Inflammatory macrophage treated with lipopolysaccharide for 4 hours (primary cell): ENCODE measurements at places on chromosomes 6 and 20.

DNA sequence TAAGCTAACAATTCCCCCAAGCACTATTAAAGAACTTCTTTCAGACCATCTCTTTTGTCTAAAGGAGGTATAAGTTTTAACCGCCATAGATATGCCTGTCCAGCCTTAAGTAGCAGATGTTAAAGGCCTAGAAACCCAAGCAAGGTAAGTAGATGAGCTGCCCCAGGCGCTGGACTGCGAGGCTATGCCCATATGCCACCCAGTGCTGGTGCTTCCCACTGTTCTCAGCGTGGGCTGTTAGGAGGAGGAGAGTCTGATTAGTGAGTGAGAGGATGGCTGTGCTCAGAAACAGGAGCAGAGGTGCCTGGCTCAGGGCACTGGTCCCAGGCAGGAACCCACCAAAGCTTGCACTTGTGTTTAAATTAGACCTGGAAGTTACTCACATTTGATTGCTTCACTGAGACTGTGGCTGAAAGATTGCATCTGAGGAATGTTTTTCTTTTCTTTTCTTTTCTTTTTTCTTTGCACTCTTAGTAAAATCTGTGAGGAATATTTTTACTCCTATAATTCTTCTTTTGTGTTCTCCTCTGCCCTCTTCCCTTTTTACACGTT, 32.2 kb downstream of the PRPH2 start:
- DNase-seq, result no peak

DNA sequence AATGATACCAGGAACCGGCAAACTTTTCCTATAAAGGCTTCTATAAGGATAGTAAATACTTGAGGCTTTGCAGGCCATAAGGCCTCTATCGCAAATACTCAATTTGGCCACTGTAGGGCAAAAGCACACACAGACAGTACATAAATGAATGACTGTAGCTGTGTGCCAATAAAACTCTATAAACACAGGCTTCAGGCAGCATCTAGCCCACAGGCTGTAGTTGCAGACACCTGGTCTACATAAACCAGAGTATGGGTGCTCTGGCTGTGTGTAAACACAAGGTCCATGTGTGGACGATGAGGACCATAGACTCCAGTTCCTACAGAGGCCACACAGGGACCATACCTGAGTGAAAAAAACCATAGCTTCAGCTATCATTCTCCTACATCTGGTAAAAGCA, 52.2 kb downstream of the ZMYND8 start:
- DNase-seq, result no peak

GRCh38 chr6:99366852-99367251, 17.4 kb upstream of the FAXC start:
- DNase-seq, result no peak

- no peak for DNase-seq
Measured at GRCh38 chr6:44073612-44074438, 53.4 kb downstream of the MRPL14 start.

DNA sequence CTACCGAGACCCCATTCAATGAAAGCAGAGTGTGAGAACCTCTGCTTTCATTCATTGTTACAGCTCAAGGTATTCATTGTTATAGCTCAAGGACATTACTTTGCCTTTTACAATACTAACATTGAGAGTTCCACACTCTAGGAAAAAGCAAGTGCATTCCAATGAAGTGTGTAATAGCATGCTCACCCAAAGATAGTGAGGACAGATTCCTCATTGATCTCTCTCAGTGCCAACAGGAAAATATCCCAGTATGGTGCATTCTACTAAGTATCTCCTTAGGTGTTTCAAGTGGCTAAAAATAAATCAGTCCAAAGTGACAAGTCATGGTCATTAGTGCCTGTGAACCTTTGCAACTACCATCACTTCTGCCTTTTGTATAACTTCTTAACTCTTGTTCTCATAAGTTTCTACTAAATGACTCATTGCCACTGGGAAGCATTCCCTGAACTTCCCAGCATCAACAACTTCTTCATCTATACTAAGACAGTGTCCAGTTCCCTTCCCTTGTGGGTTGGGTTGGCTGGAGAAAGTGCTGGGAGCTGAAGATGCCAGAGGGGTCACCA, 140.7 kb upstream of the STXBP5 start:
- DNase-seq, result no peak

GRCh38 chr6:1659816-1660215, 50.1 kb downstream of the FOXC1 start:
- DNase-seq, result no peak

DNA sequence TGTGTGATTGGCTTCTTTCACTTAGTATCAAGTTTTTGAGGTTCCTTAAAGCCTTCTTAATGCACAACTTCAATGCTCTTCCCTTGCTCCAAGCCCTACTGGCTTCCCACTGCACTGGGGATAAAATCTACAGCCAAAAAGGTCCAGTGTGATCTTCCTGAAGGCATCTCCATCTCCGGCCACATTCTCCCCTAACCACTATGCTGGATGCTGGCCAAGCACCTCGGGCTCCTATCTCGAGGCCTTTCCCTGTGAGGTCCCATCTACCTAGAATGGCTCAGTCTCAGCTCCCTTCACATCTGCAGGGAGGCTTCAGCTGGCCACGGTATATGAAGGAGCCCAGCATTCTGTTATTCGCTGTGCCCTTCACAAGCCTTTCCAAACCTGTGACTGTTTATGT, 48.1 kb downstream of the CNKSR3 start:
- no peak for DNase-seq

GRCh38 chr6:138647006-138647405, 126.6 kb upstream of the CCDC28A start:
- no peak for DNase-seq

DNA sequence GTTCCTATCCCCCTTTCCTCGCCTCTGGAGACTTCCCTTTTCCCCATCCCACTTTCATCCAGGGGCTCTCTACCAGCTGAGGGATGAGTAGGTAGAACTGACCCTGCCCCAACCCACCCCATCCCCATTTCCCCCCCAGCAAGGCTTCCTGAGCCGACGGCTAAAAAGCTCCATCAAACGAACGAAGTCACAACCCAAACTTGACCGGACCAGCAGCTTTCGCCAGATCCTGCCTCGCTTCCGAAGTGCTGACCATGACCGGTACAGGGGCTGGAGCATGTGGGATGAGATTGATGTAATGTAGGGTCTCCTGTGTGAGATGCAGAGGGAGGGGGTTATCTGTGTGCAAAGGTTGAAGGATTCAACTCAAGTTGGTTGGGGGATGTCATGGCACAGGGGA, 12.7 kb downstream of the SYNGAP1 start:
- no peak for DNase-seq

GRCh38 chr6:2998998-2999617, 586 bp upstream of the NQO2 start:
- peak; percentile 94 for DNase-seq

- DNase-seq, result no peak
Measured at GRCh38 chr6:53119349-53119748, 29.3 kb downstream of the GCM1 start.

- no peak for DNase-seq
Measured at GRCh38 chr6:31851485-31851832, 11.2 kb downstream of the NEU1 start.

DNA sequence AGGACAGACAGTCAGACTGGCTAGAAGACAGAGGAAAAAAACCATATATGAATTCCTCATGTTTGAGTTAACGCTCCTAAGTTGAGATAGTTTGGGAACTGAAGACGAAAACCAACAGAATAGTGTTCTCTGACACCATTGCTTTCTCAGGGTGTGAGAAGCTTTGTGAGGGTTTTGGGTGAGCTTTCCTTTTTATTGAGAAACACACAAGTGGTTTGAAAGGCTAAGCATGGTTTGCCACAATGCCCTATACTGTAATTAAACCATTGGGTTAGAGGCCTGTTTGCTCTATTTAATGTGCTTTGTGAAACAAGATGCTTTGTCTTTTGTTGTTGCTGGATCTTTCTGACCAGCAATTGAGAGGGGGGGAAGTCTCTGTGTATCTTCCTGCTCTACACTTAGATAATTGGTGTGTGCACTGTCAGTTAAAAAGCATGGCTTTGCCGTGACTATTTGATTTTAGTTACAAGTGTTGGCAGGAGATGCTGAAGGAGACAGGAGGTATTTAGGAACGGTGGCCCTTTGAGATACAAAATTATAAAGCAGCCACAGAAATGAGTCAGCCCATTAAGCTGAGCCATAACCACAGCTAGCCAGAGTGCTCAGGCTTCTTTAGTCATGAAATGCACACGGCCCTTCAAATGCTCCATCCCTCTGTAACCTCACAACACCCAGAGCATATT, 273.0 kb upstream of the PREP start:
- DNase-seq, result no peak

GRCh38 chr6:34774967-34775366, 16.9 kb upstream of the BLTP3A start:
- DNase-seq, result no peak

DNA sequence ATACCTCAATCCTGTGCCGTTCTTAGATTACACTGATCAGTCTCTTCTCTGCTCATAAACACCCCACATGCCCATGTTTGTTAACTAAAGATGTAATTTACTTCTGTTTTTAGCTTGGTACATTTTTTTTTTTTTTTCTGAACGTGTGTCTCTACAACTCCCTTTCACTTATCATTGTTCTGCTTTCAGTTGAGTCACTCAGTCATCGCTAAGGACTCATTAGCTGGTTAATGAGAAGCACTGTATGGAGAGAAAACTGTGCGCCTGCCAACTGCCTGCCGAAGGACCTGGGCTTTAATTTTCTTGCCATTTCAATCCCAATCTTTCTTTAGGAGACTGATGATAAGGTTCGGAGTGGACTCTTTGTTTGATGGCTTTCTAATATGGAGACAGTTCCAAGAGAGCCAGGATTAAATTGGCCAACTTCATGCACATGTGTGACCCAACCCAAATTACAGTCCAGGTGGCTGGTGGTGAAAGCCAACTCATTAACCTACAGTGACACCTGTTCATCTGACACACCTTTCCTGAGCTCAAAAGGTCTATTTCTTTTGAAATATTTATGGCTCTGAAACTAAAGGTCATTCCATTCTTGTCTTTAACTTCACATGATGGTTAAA, 334.1 kb downstream of the BCKDHB start:
- no peak for DNase-seq

DNA sequence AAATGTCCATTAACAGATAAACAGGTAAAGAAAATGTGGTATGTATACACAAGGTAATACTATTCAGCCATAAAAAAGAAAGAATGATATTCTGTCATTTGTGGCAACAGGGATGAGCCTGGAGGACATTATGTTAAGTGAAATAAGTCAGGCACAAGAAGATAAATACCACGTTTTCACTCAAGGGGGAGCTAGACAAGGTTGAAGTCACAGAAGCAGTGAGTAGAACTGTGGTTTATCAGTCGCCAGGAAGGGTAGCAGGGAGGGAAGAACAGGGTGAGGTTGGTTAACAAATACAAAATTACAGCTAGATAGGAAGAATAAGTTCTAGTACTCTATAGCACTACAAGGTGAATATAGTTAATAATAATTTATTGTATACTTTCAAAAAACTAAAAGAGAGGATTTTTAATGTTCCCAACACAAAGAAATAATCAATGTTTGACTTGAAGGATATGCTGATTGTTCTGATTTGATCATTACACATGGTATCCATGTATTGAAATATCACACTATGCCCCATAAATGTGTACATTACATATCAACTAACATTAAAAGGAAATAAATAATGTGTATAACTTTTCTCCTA, 21.1 kb downstream of the RTN4IP1 start:
- DNase-seq, result peak; percentile 67
